Testis (tissue), 5 donors: ENCODE measurements at places on chromosomes 1 and 21. TPM values are rescaled to one million over a fixed set of nuclear protein-coding genes. Genes with fewer than 3 reads are reported as not detected.

Gene NUF2
- 24.8 TPM for total RNA-seq

Gene RXFP4
- 1.1 TPM for total RNA-seq

Gene PFKL
- 298 TPM for total RNA-seq

Gene AMY2B
- 16.0 TPM for total RNA-seq

Gene KLF17
- 7.6 TPM for total RNA-seq

Gene CASP9
- 48.5 TPM for total RNA-seq

Gene MEF2D
- total RNA-seq = 113 TPM

Gene EPHB2
- total RNA-seq = 9.4 TPM

Gene RBM11
- total RNA-seq = 5.1 TPM

Gene CFHR3
- total RNA-seq = 1.0 TPM

Gene KLHL20
- 46.1 TPM for total RNA-seq

Gene OR10Z1
- not detected for total RNA-seq

Gene AHCTF1
- 66.2 TPM for total RNA-seq

Gene PPP1R15B
- 40.1 TPM for total RNA-seq

Gene ACBD3
- total RNA-seq = 57.9 TPM

Gene LCE2C
- not detected for total RNA-seq

Gene AMPD1
- total RNA-seq = 0.12 TPM

Gene CD34
- 32.5 TPM for total RNA-seq

Gene PROK1
- total RNA-seq = 70.6 TPM

Gene UBL4B
- 95.5 TPM for total RNA-seq

Gene REN
- total RNA-seq = not detected

Gene CELA3B
- not detected for total RNA-seq

Gene C1orf74
- 5.2 TPM for total RNA-seq

Gene SELENBP1
- total RNA-seq = 15.1 TPM

Gene IFNLR1
- total RNA-seq = 0.63 TPM

Gene CHRM3
- 6.5 TPM for total RNA-seq

Gene CD164L2
- total RNA-seq = 0.24 TPM

Gene FTCD
- total RNA-seq = 50.5 TPM

Gene IFI44L
- total RNA-seq = 15.8 TPM

Gene TOE1
- total RNA-seq = 16.3 TPM

Gene SPATA17
- total RNA-seq = 36.5 TPM

Gene PPIAL4G
- total RNA-seq = not detected

Gene DENND2D
- total RNA-seq = 22.9 TPM

Gene COL11A1
- total RNA-seq = 4.0 TPM

Gene LCE2D
- total RNA-seq = not detected

Gene CHIA
- not detected for total RNA-seq

Gene TFB2M
- 19.8 TPM for total RNA-seq

Gene ANKRD45
- 6.7 TPM for total RNA-seq

Gene SPRR2F
- total RNA-seq = not detected

Gene TDRD5
- 30.5 TPM for total RNA-seq

Gene CLIC6
- total RNA-seq = 0.37 TPM

Gene LRRC3
- 8.3 TPM for total RNA-seq

Gene ACTA1
- total RNA-seq = 1.2 TPM

Gene SLC35D1
- 17.2 TPM for total RNA-seq
